ENCODE measurements at places on chromosomes 11 and 22.

- peak; percentile 20 for DNase-seq
Observed at GRCh38 chr11:9575260-9576240, 2.1 kb downstream of the WEE1 start.

DNA sequence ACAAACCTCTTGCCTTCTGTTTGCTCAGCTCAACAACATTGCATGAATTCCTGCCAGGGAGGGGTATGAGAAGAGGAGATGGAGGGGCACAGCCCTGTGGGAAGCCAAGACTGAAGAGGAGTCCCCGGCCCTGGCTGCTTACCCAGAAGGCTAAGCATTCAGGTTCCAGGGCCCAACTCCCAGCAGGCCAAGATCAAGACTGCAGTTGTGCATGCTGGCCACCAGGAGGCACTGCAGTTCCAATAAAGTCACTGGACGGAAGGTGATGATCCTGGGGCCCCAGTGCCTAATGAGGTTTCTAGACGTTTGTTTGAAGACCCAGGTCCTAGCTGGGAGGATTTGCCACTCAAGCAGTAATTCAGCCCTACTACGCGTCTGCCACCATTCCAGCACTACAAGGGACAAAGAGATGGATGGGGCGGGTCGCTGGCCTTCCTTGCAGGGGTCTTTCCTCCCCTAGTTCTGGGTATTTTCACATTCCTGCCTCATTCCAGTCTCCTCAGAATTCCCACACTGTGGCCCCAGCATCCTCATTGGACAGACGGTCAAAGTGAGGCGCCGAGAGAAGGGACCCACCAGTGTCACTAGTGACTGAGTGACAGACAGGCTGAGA, 23.6 kb downstream of the ALX4 start:
- DNase-seq: peak; percentile 74

GRCh38 chr11:134637091-134638015, 225.3 kb upstream of the B3GAT1 start:
- DNase-seq: no peak

- DNase-seq: no peak
Observed at GRCh38 chr11:63165706-63166310, 21.8 kb upstream of the SLC22A24 start.

DNA sequence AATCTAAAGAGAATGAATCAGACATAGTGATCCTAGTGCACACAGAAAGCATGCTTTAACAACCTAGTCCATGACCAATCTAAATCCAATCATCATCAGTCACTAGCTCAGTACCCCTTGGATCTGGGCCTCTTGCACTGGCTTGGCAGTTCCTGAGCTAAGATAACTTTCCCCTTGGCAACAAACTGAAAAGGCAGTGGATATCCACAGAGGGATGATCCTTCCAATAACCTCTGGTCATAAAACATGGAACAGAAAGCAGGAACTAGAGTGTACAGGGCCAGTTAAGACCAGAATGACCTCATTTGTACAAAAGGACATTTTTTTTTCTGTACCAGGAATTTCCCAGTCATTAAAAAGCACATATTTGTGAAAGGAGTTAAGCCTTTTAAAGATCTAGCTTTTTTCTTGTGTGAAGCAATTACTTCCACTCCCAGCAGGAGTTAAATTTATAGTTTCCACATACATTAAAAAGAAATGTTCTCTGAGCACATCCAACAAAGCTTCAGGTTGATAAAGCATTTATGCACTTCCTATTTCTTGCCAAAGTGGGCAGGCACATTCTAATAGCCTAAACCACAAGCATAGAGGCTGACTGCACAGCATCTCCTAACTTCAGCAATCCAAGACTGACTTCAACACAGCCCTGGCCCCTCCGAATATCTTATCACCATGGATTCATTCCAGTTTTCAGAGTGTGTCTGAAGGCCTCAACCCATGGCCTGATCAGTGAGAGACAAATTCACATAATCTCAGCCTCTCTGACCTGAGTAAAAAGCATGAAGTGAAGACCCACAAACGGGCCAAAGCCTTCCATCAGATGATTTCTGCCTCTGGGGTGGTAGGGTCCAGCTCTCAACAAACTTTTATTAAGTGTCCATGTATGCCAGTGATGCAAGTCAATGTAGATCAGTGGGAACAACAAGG, 29.9 kb downstream of the GUCY1A2 start:
- no peak for DNase-seq

- no peak for DNase-seq
Observed at GRCh38 chr11:9092853-9093778, 1.7 kb upstream of the SCUBE2 start.

Measured in activated CD4-positive, alpha-beta T cell treated with anti-CD3 and anti-CD28 coated beads, Interleukin-2, amount 50 U/mL, for 48 hours (primary cell).